ENCODE measurements at places on chromosomes 3 and 15.

DNA sequence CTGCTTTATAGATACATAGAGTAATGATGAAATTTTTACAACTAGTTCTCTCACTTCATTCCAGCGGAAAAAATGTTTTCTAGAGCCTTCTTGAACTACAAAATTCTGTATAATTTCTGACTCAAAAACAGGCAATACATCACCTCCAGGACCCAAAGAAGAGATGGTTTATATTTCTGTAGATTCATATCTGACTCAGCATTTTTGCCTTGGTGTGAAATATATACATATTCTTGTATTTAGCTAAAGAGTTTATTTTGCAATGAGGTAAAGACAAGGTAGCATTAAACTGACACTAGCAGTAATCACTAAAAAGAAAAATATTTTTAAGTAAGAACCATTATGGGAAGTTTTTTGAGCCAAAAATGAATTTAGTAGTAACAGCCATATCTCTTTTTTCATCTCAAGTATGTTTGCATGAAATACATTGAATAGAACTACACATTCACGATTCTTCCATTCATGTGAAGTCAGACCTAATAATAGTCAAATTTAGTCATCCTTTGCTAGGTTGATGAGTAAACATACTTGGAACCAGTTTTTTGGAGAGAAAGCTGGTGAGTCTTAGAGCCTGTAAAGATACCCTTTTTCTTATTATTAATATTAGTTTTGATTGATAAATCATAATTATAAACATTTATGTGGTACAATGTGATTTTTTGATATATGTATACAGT lies 31.6 kb downstream of the COL8A1 start:
- DNase-seq: no peak

DNA sequence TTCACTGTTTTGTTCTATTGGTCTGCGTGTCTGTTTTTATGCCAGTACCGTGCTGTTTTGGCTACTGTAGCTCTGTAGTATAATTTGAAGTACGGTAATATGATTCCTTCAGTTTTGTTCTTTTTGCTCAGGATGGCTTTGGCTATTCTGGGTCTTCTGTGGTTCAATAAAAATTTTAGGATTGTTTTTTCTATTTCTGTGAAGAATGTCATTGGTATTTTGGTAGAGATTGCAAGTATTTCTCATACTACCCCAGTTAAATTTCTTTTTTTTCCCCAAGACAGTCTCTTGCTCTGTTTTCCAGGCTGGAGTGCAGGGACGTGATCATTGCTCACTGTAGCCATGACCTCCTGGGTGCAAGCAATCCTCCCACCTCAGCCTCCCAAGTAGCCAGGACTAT lies 53.4 kb downstream of the STARD9 start:
- DNase-seq: no peak

DNA sequence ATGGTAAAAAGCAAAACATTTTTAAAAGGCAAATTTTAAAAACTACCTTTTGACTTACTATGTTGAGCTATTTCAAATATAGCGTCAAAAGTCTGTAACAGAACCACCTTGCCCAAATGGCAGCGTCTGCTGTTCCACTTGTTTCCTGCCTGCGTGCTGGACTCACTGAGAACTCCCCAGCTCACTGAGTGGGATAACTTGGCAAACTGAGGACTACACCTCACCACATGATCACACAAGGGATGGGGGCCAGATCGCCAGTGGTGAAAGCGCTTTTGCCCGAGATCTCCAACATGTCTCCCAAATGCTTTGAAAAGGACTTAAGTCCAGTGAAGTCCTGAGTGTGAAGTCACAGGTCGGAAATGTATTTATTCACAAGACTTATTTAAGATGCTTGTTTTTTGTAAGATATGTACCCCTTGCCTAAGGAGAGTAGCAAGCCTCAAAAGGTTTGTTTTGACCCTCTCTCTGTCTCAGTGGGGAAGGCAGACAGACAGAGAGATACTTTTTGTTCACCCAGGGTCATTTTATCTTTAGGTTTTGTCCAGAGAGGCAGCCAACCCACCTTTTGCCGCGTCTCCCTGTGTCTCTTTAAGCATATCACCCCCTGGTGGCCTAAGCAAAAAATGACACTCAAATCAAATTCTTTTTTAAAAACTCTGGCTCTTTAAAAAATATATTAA lies 192.6 kb downstream of the PDZRN3 start:
- DNase-seq: peak; percentile 58

- no peak for DNase-seq
Measured at GRCh38 chr3:147514366-147515160, 105.4 kb downstream of the ZIC1 start.

DNA sequence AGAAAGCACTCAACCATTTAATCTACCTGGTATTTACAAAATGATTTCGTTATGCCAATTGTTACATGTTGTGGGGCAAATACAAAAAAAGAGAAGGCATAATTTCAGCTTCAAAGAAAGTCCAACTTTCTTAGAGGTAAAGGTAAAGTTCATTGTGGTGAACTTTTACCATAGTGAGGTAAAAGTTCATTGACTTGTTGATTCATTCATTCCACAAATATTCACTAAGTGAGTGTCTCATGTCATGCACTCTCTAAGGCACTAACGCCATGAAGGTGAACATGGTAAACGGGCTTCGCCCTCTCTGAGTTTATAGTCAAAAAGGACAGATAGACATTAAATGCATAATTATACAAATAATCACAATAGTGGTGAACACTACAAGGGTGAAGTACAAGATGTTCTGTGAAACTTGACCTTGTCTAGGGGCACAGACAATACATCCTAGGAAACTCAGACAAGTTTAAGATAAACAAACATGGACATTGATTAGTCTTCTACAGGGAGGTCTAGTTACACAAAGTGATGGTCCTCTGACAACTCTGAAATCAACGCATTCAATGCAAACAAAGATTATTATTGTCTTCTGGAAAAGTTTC lies 378.6 kb downstream of the MAGI1 start:
- DNase-seq: no peak

DNA sequence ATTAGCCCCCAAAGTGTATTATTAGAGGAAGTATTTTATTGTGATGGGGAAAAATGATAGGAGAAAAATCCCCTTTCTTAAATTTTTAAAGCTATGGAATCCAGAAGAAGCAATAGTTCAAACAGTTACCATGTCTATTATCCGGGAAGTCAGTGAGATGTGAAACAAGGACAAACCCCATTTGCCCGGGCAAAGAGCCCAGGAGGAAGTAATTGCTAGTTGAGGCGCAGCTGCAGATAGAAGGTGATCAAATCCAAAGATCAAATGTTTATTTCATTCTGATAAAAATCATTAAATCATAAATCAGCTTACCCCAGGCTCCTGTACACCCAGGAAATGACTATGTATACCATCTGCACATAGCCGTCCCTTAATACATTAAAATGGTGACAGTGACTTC lies 204.0 kb upstream of the CRBN start:
- DNase-seq: no peak

DNA sequence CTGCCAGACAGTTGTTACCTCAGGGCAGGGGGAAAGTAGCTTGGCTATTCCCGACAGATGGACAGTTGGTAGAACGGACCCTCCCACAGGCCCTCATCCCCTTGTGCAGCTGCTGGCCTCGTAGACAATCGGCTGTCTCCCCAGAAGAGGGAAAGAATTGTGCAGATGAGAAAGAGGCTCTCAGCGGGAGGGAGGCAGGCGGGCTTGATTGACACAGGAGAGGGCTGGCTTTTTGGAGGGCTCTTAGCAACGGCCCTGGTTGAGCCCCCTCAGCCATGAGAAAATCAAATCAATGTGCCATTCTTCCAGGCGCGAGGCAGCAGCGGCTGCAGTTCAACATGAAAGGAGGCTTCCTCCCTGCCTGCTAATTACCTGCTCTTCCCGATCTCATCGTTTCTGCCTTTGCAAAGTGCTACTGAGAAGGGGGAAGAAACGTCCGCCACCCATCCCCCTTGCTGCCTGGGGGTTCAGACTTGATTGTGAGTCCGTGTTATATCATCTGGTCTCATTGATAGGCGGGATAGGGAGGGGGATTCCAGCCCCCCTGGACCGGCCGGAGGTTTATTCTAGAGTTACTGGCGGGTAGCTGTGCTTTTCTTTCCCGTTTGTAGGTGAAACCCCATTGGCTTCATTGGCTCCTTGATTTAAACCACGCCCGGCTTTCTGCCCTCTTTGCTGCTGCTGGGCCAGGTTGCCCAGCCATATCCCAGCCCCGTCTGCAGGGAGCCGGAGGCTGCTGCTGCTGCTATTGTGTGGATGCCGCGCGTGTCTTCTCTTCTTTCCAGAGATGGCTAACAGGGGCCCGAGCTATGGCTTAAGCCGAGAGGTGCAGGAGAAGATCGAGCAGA lies at the start of gene TAGLN3:
TSS of gene TAGLN3 (plus strand) at position 287 of the 848 bp plus-strand sequence. CDS start at position 788, 501 bp downstream.
- no peak for DNase-seq

Data from AML-193 (cell line).